ENCODE measurements at places on chromosomes 3 and 15. TPM values are rescaled to one million over a fixed set of nuclear protein-coding genes. Genes with fewer than 3 reads are reported as not detected.

DNA sequence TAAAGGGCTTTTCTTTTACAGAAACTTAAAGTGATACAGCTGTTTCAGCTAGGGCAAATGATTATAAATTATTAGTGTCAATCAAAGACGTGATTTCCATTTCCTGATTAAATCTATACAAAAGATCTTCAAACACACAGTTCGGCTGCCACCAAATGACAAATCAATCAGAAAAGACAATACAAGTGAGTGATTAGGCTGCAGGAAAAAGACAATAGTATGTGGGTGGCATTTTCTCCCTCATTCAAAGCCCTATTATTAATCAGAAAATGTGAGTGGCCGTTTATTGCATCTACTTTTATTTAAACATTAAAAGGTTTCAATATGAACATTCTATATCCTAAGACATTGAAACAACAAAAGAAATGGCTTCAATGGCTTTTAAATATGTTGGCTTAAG lies 895.6 kb upstream of the ROBO1 start:
- no peak for DNase-seq
- no peaks in the 10 kb centered on the region for H3K36me3 ChIP-seq
- H3K4me1 ChIP-seq: no peaks in the 10 kb centered on the region
- H3K27ac ChIP-seq: no peak overlapping the region
- no peaks in the 10 kb centered on the region for H3K27me3 ChIP-seq

DNA sequence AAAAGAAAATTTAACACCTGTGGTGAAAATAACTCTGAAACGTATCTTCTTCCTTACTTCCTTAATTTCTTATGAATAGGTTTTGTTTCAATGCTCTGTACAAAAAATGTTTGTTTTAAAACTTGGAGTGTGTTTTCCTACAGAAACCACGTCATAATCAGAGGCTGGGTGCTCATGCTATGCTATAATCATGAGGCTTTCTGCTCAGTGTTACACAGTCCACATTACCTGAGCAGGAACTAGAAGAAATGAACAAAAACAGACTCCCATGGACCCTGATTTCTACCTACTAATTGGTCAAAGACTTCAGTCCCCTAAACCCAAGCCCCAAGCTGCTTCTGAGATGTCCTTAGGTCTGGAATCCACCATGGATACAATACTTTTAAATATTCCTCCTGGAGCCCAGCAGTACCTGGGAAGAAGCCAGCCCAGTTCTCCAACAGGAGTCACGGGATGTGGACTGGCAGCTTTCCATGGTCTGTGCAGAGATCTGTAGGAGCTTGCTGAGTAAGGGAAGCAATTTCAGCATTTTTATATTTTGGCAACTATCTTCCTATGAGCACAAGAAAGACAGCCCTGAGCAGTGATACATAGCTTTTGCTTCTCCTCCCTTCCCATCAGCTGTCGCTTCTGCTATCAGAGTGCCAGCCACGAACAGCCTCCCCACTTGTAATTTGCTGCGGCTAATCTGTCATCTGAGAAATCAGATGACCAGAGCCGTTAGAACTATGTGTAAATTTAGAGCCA lies 65.6 kb downstream of the WDR72 start:
- peak; percentile 23 for DNase-seq
- no peaks in the 10 kb centered on the region for H3K27me3 ChIP-seq

GRCh38 chr15:99158626-99159412 lies 53.9 kb downstream of the SYNM start:
- no peak for DNase-seq
- H3K27me3 ChIP-seq: no peaks in the 10 kb centered on the region
- H3K36me3 ChIP-seq: no peaks in the 10 kb centered on the region
- no peak overlapping the region for H3K27ac ChIP-seq
- H3K4me1 ChIP-seq: no peaks in the 10 kb centered on the region

Gene ASB14
- polyA plus RNA-seq: 0.01 TPM

DNA sequence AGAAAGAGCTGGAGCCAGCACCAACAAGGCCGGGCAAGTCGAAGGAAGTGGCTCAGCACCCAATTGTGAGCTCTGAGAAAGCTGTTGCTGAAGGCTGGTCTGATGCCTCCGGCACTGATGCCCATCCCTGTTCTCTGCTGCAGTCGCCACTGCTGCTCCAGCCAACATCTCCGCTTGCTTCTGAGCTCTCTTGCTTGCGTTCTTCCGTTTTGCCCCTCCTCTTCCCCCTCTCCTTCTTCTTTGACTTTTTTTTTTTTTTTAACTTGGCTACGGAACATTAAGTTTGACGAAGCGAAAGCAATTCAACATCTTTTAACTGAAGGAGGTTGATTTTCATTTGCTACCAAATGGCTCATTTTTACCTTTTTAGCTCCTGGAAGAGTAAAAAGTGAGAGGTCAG lies 442.9 kb downstream of the MCTP2 start:
- no peak overlapping the region for H3K27ac ChIP-seq
- peaks cover 12% of the 10 kb centered on the region for H3K4me1 ChIP-seq
- no peak for DNase-seq
- no peaks in the 10 kb centered on the region for H3K27me3 ChIP-seq
- no peak overlapping the region for H3K4me3 ChIP-seq

Gene KIF7
- 3.7 TPM for polyA plus RNA-seq

Gene KIF15
- polyA plus RNA-seq: 0.32 TPM

- H3K4me3 ChIP-seq: no peak overlapping the region
- DNase-seq: no peak
- H3K4me1 ChIP-seq: peaks cover 99% of the 10 kb centered on the region
- H3K27ac ChIP-seq: peak overlapping the region; percentile 71
- H3K36me3 ChIP-seq: no peaks in the 10 kb centered on the region
Observed at GRCh38 chr3:138356730-138357405, 8.5 kb downstream of the MRAS start.

Gene PLA2G4D
- polyA plus RNA-seq: not detected

- no peaks in the 10 kb centered on the region for H3K4me1 ChIP-seq
- no peak for DNase-seq
- no peaks in the 10 kb centered on the region for H3K27me3 ChIP-seq
- no peak overlapping the region for H3K27ac ChIP-seq
- no peaks in the 10 kb centered on the region for H3K36me3 ChIP-seq
Observed at GRCh38 chr3:148757238-148758215, 59.8 kb downstream of the AGTR1 start.

GRCh38 chr3:77906102-77906709 lies 866.3 kb downstream of the ROBO2 start:
- H3K4me1 ChIP-seq: no peaks in the 10 kb centered on the region
- no peak overlapping the region for H3K27ac ChIP-seq
- no peak for DNase-seq
- H3K27me3 ChIP-seq: no peaks in the 10 kb centered on the region
- H3K4me3 ChIP-seq: no peak overlapping the region

- H3K27ac ChIP-seq: no peak overlapping the region
- H3K4me1 ChIP-seq: no peaks in the 10 kb centered on the region
- no peaks in the 10 kb centered on the region for H3K36me3 ChIP-seq
Observed at GRCh38 chr15:81419332-81419943, 45.4 kb upstream of the TMC3 start.

DNA sequence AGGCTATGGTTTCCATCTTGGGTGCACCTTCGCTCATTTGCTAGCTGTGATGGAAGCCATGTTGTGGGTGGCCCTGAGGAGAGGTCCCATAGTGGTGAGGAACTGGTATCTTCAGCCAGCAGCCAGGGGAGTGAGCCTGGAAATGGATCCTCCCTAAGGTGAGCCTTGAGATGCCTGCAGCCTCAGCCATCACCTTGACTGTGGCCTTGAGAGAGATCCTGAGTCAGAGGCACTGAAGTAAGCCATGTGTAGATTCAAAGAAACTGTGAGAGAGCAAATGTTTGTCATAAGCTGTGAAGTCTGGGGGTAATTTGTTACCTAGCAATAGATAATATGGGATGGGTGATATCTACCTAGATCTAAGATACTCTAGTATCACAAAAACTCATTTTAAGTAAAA lies 105.3 kb downstream of the SNRK start:
- no peaks in the 10 kb centered on the region for H3K27me3 ChIP-seq
- peaks cover 51% of the 10 kb centered on the region for H3K4me1 ChIP-seq
- no peak for DNase-seq
- H3K36me3 ChIP-seq: no peaks in the 10 kb centered on the region

DNA sequence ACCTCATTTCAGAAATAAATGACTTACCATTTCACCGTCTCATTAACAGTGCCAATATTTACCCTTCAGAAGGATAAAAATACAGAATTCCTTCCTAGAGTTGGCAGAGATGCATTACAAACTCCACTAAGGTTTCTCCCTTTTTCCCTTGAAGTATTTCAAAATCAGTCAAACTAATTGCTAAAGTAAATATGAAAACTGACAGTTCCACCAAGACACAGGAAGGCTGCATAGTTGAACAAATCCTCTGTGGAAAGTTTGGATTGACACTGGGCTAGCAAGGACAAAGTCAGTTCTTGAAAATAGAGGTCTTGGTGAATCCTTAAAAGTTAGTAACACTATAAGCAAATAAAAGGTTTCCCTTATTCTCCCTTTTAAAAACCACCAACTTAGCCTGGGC lies 34.5 kb downstream of the DCP1A start:
- peaks cover 26% of the 10 kb centered on the region for H3K36me3 ChIP-seq
- H3K27ac ChIP-seq: no peak overlapping the region
- H3K4me3 ChIP-seq: no peak overlapping the region
- DNase-seq: no peak
- H3K4me1 ChIP-seq: no peaks in the 10 kb centered on the region

GRCh38 chr15:78050441-78050809 lies 27.1 kb downstream of the TBC1D2B start:
- DNase-seq: no peak
- H3K4me3 ChIP-seq: no peak overlapping the region
- H3K27me3 ChIP-seq: no peaks in the 10 kb centered on the region

DNA sequence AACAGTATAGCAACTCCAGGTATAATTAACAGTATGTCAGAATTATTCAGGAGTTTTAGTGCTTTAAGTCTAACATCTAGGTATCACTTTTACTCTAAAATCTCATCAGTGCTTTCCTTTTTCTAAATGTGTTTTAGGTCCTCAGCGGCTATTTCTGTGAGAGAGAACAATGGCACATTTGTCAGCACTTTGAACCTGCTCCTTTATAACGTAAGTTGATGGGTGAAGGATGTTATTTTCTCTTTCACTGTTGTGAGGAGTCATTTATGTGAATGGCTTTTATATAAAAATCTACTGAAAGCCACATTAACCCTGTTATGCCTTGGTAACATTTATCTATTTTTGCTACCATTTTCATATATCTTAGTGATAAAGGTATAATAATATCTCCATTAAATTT lies 22.8 kb downstream of the ZPLD1 start:
- H3K27me3 ChIP-seq: no peaks in the 10 kb centered on the region
- no peak overlapping the region for H3K4me3 ChIP-seq
- DNase-seq: no peak
- no peaks in the 10 kb centered on the region for H3K36me3 ChIP-seq
- no peak overlapping the region for H3K27ac ChIP-seq

Gene PLSCR5
- not detected for polyA plus RNA-seq

- peaks cover 83% of the 10 kb centered on the region for H3K36me3 ChIP-seq
- H3K4me3 ChIP-seq: no peak overlapping the region
- H3K27ac ChIP-seq: no peak overlapping the region
- H3K4me1 ChIP-seq: peaks cover 8% of the 10 kb centered on the region
- no peak for DNase-seq
- no peaks in the 10 kb centered on the region for H3K27me3 ChIP-seq
Observed at GRCh38 chr3:132716372-132716771, 5.8 kb downstream of the NPHP3 start.

- no peaks in the 10 kb centered on the region for H3K36me3 ChIP-seq
- no peaks in the 10 kb centered on the region for H3K4me1 ChIP-seq
- no peak for DNase-seq
- no peak overlapping the region for H3K4me3 ChIP-seq
Observed at GRCh38 chr3:61030469-61031035, 220.7 kb downstream of the FHIT start.

DNA sequence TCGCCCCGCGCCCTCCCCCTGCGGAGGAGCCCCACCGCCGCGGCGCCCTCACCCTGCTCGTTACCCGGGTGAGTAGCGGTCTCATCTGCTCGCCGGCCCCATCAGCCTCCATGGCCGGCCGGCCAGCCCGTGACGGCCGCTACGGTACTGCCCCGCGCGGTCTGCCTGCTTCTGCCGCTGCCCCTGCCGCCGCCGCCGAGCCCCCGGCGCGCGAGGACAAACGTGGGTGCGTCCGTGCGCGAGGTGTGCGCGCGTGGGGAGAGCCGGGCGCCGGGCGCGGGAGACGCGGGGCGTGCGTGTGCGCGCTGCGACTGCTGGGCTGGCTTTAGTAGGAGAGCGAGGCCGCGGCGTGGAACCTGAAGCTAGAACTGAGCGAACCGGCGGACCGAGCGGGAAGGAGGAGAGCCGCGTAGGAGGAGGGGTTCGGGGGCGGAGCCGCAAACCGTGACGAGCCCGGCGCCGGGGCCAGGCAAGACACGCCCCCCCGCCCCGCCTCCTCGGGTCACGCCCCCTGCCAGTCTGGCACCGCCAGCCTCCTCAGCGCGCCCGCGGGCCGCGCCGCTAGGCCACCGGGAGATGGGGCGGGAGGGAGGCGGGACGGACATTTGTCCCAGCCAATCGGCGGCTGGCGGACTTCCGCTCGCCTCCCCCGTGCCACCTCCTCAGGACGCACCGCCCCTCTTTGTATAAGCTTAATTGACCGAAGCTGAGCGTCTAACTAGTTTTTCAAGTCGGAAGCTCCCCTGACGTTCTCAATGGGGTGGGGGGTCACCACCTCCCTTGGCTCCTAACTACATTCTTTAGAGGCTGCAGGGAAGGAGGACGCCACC lies at the start of gene SLC4A7:
TSS of gene SLC4A7 (minus strand) at position 370 of the 830 bp plus-strand sequence. CDS start at position 112, 258 bp downstream.
- H3K4me1 ChIP-seq: peaks cover 38% of the 10 kb centered on the region
- DNase-seq: peak; percentile 99
- no peaks in the 10 kb centered on the region for H3K27me3 ChIP-seq
- H3K4me3 ChIP-seq: peak within 1 kb of the TSS; percentile 77

Gene GRAMD1C
- 0.49 TPM for polyA plus RNA-seq

Gene CCK
- not detected for polyA plus RNA-seq

DNA sequence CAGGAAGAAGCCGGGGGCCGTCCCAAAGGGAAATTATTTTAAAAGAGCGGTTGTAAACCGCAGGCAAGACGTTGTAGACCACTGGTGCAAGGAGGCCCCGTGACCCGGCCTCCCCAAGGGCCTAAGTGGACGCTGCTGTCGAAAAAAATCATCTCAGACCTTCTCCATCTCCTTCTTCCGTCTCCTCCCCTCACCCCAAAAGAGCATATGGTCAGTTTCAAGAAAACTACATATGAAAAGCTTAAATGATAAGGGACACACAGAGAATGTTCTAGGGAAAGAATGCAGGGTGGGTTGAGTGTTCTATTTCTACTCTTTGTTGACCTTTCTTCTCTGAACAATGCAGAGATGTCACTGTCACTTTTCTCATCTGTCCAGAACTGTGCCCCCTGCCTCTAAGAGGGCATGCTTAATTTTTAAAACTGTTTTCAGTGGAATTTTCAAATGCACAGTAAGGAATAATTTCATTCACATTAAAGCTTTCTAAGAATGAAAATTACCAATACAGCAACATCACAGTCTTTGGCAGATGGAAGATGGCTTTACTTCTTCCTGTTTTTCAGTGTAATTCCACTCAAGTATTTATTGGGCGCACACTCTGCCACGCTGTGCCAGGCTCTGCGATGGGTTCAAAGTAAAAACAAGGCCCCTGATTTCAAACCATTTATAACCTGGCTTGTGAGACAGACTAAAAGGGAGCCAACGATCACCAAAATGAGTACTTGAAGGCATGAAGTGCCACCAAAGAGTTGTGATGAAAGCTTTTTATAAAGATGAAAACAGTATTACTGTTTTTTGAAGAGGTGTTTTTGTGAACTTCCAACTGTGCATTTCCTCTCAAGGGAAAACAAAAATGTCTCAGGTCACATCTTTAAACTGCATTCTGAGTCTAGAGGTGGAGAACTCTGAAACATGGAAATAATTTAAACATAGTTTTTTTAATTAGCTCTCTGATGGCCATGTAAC lies 891 bp upstream of the TOP2B start:
- no peaks in the 10 kb centered on the region for H3K27me3 ChIP-seq
- H3K36me3 ChIP-seq: no peaks in the 10 kb centered on the region
- H3K4me3 ChIP-seq: peak overlapping the region; percentile 81
- no peak for DNase-seq

Data from heart right ventricle (tissue), 16 donors.